ENCODE measurements at places on chromosomes 1 and 21.

DNA sequence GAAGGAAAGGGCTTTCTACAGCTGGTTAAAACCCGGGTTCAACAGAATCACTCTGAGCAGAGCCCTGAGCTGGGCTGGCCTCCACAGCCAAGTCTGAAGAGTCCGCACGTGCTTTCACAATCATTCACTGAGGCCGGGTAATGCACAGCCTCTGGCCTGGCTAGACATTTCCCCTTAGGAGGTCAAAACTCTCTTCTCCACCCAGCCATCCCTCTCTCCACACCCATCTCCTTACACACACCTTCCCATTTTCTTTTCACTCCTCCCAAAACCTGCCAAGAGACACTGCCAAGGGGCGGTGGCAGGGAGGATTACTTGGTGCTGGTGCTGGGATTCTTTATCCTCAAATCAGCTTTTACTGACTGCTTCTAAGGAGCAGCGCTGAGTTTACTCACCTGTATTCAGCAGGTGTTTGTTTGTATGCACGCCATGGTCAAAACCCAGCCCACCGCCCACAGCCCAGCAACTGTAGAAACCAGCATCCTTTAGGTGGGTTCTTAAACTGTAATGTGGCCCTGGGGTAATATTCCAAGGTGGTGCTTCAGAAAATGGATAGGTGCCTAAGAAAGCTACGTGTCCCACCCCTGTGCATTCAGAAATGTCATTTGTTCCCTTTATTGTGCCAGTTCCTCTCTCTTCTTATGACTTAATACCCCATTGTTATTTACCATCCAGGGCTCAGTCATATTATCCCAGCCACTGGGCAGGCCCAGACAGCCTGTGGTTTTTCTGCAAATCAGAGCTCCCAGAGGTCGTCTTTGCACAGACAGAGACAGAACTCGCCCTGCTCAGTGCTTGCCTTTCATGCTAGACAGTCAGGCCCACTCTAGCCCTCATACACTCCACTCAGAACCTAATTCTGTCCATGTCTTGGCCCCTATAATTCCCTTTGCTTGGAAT lies 80.2 kb downstream of the ADSS2 start:
- no peak for DNase-seq

DNA sequence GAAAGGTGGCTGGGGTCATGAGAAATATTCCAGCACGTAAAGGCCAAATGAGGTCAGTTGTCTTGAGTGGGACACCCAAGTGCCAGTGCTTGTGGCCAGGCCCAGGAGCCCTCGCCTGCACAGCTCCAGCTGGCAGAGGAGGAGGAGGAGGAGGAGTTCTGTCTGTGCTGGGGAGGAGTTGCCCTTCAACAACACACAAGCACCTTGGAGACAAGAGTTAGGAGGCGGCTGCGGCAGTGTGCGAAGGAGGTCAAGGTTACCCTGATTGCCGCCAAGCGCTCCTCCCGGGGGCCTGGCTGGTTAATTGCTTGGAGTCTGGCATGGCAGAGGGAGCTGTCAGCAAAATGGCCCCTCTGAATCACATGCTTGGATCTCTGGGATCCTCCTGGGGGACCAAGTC lies 45.1 kb downstream of the GRIK3 start:
- DNase-seq: no peak

- peak; percentile 58 for DNase-seq
These were observed 71.6 kb downstream of the CDC14A start for GRCh38 chr1:100423832-100424337.

DNA sequence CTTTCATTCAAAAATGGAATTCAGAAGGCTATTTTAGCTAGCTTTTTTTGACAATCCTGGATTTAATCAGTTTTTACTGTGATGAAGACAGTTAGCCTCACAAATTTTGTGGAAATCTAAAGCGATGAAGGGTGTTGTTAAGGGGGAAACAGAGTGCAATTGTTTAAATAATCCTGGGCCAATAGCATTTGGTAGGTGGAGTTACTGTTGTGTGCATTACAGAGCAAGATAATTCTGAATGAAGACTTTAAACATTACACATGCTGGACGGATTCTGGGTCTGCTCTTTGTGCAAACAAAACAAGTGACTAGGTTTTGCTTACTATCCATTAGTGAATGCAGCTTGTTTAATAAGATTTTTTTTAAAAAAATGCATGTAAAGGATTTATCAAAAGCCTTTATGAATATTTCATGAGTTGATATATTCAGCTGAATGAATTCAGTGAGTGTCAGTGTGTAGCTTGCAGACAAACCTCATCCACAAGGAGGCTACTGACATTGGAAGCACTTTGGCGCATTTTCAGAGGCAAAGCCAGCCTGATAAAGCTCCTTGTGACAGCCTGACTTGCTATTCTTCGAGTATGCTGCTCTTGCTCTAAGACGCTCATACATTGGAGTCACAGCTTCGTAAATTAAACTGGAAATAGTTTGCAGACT lies 199.6 kb downstream of the PDE4B start:
- DNase-seq: no peak

- DNase-seq: no peak
These were observed 66.9 kb upstream of the DIP2A start for GRCh38 chr21:46391773-46392172.

GRCh38 chr21:38980416-38981313 lies 174.9 kb downstream of the ETS2 start:
- DNase-seq: no peak

DNA sequence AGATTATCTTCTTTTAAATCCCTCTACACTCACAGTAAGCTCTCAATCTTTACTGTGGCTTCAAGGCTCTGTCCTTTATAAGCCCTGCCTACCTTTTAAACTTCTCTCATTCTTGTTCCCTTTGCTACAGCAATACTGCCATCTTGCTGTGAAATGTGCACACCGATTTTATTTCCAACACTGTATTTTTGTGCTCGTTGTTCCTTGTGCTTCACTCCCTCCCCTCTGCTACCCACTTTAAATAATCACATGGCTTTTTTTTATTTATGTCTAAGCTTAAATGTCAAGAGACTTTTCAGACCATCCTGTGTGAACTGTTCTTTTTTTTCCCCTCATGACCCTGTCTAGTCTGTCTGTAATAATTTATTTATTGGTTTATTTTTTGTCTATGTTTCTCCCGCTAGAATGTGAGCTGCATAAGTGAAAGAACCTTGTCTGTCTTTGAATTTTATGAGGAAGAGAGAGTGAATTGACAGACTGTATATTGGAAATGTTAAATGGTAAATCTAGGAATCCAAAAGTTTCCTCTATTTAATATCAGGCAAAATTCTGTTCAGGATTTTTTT lies 45.7 kb downstream of the ABCD3 start:
- DNase-seq: peak; percentile 63

DNA sequence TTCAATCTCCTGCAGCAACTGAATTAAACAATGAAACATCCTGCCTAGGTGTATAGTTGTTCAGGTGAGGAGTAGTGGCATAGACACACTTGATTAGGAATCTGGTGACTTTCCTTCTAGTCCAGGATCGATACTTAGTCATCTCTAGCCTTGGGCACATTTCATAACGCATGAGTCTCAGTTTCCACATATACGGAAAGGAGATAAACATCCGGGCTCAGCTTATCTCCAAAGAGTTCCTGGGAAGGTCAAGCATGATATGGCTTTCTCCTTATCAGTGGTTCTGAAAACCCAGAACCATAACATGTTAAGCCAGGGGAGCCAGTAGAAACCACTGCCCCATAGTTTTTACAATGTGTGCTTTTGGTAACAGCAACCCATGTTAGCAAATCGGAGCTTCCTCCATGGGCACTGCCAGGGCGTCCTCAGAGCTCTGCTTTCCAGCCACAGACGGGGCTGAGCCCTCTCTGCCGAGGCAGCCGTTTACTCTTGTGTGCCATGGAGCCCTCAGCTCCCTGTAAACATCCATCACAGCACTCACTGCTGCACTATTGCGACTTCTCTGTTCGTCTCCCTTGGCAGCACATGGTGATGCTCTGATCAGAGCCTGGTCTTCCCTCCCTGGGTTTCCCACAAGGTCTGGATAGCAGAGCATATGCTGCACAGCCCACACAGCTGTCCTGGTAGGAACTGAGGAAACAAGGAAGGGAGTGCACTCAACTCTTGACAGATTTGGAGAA lies 34.6 kb downstream of the RUNX1 start:
- DNase-seq: no peak

GRCh38 chr1:24888971-24889676 lies 41.0 kb downstream of the RUNX3 start:
- DNase-seq: no peak

- DNase-seq: no peak
These were observed 3.3 kb upstream of the MAPKAPK2 start for GRCh38 chr1:206681359-206681758.

DNA sequence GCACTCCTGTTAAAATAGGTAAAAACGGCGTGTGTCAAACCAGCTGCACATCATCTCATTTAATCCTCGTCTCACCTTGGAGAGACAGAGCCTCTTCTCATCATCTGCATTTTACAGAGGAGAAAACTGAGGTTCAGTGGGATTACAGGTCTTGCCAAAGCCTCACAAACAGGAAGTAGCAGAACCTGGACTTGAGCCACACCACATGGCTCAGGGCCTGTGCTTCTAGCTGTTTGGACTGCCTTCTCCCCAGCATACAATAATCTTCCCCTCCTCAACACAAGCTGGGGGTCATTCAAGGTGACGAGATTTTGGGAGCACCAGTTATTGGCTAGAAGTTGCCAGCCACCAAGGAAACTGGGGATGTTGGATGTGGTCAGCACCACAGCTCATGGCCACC lies 167.9 kb upstream of the ZC3H12A start:
- no peak for DNase-seq

GRCh38 chr1:201531551-201532425 lies 7.1 kb upstream of the NAV1 start:
- no peak for DNase-seq

- DNase-seq: no peak
These were observed 66.6 kb downstream of the MTR start for GRCh38 chr1:236861560-236862218.

- peak; percentile 33 for DNase-seq
These were observed 1.6 kb downstream of the PIGR start for GRCh38 chr1:206944703-206945102.

GRCh38 chr1:227416156-227416830 lies 98.0 kb upstream of the CDC42BPA start:
- no peak for DNase-seq

DNA sequence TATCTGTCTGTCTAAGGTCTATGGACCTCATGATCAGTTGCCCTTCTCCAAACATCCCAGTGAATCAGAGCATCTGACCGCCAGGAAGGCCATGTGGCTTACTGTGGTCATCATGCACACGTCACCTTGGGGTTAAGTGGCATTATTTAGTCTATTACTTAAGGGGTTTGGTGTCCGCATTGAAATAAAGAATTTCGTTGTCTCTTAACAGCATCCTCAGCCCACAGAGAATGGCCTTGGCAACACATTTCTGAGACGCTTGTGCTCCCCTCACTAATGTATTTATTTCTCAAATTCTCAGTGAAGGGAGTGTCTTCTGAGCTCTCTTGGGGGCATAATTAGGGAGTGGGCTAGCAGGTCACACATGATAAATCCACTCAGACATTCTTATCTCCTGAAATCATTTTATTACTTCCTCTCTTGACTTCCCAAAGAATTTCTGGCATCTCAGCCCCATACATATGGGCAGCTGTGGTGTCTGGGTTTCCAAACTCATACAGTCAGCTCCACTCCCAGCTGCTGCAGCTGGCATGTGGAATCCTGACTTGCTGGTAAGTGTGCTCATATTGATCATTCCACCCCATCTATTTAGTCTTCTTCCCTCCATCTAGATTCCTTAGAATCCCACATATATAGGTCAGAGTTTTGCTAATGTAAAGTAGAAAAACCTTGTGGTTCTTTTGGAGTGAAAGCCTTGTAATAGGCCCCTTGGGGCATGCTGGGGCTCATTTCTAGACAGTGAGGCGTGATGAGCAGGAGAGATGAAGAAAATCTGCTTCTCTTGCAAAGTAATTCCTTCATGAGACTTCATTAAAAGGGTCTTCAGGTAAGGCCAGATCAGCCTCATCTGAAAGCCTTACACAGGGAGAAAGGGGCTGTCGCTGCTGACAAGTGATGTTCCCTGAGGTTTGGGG lies 110.5 kb downstream of the HHAT start:
- no peak for DNase-seq

- no peak for DNase-seq
These were observed 355.3 kb upstream of the NEGR1 start for GRCh38 chr1:72637593-72637992.

- no peak for DNase-seq
These were observed 104.7 kb upstream of the KCNK2 start for GRCh38 chr1:214977700-214978374.

GRCh38 chr1:101548376-101548775 lies 311.6 kb downstream of the S1PR1 start:
- DNase-seq: no peak

DNA sequence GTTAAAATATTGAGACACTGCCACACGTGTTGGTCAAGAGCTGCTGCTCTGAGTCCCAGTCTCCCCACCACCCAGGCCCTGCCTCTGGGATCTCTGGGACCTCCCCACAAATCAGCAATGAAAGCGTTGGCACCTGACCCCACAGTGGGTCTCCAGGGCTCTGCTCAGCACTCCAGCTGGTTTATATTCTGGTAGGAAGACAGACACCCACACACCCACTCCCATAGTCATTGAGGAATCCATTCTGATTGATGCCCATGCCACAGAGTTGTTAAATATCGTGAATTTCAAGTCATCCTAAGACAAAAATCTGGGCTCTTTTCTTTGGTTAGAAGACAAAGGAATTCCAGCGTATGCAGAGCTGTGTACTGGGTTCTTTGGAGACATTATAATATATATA lies 91.6 kb downstream of the KIF26B start:
- no peak for DNase-seq

GRCh38 chr21:15343066-15343465 lies 278.3 kb upstream of the NRIP1 start:
- no peak for DNase-seq

DNA sequence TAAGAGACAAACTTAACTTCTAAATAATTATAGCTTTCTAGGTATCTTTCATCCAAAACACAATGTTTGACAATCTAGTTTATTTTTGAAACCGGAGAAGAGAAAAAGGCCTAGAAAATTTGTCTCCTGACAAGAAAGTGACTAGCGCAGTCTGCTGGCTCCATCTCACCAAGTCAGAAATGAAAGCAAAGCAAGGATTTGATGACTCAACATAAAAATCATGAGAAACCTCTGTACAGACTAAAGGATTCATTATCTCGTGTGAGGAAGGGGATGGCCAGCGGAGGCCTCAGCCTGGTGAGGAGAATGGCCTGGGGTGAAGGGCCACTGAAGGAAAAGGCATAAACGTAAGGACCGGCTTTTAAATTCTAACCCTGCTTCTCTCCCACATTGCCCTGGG lies 20.0 kb upstream of the TSNAX start:
- no peak for DNase-seq

DNA sequence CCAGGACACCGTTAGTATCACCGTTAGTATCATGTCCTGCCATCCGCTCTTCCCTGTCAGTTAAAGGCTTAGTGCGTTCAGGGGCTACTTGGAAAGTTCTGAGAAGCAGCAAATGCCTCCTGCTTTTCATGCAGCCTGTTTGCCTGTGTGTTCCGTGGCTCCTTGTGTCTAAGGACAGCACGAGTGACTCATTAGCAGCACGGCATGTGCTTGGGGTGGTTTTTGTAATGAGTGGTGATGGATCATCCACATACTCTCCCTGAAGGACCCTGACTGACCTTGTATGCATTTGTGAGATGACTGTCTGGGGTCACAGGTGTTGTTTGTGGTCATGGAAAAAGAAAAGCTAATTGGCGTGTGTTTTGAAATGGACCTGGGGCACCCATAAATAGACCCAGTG lies 221.9 kb downstream of the PBX1 start:
- no peak for DNase-seq
